Type B pancreatic cell (in vitro differentiated cells): ENCODE measurements at places on chromosomes 13 and 19. TPM values are rescaled to one million over a fixed set of nuclear protein-coding genes. Genes with fewer than 3 reads are reported as not detected.

Gene MBD3L3
- total RNA-seq, result not detected in 2 replicates

Gene IL12RB1
- not detected in 2 replicates for total RNA-seq

GRCh38 chr13:111511805-111512504 lies 191.5 kb downstream of the TEX29 start:
- H3K4me1 ChIP-seq, result no peaks in the 10 kb centered on the region
- no peaks in the 10 kb centered on the region for H3K36me3 ChIP-seq
- H3K27ac ChIP-seq, result no peak overlapping the region
- H3K4me3 ChIP-seq, result no peak overlapping the region
- no peak for DNase-seq
- H3K27me3 ChIP-seq, result peaks cover 44% of the 10 kb centered on the region

DNA sequence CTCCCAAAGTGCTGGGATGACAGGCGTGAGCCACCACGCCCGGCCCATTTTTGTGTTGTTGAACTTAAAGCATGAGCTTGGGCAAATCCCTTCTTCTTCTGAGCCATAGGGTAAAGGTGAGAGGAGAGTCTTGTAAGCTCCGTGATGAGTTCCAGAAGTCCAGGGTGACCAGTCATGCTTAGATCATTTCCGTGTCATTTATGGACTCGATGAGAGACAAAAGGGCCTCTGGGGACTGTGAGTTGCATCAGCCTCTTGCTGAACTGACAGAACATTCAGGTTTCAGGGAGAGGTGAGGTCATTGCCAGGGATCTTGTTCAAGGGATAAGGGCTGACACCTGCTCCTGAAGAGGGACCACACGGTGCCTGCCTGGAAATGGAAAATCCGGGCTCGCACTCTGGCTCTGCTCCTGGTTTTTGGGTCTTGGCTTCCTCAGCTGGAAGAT lies 53.6 kb downstream of the GADD45B start:
- no peak for DNase-seq
- H3K36me3 ChIP-seq, result peaks cover 4% of the 10 kb centered on the region
- no peak overlapping the region for H3K4me3 ChIP-seq
- peaks cover 5% of the 10 kb centered on the region for H3K4me1 ChIP-seq
- H3K27ac ChIP-seq, result peak overlapping the region; percentile 87

GRCh38 chr13:44876782-44877324 lies 112.4 kb downstream of the NUFIP1 start:
- no peaks in the 10 kb centered on the region for H3K27me3 ChIP-seq
- H3K27ac ChIP-seq, result no peak overlapping the region
- no peak overlapping the region for H3K4me3 ChIP-seq
- DNase-seq, result no peak
- peaks cover 31% of the 10 kb centered on the region for H3K4me1 ChIP-seq

GRCh38 chr19:49473868-49474541 lies at the start of gene FLT3LG:
FLT3LG (plus strand) TSS chr19:49474215; CDS start chr19:49474640, 425 bp downstream.
- peak within 1 kb of the TSS; percentile 47 for H3K4me3 ChIP-seq
- peaks cover 22% of the 10 kb centered on the region for H3K27me3 ChIP-seq
- H3K4me1 ChIP-seq, result peaks cover 9% of the 10 kb centered on the region
- H3K27ac ChIP-seq, result no peak within 1 kb of the TSS
- H3K36me3 ChIP-seq, result peaks cover 2% of the 10 kb centered on the region
- no peak for DNase-seq

- H3K27me3 ChIP-seq, result peaks cover 22% of the 10 kb centered on the region
- peaks cover 3% of the 10 kb centered on the region for H3K36me3 ChIP-seq
- H3K27ac ChIP-seq, result peak overlapping the region; percentile 51
- no peak for DNase-seq
- H3K4me1 ChIP-seq, result peaks cover 38% of the 10 kb centered on the region
- H3K4me3 ChIP-seq, result peak overlapping the region; percentile 86
Observed at GRCh38 chr13:95301968-95302393, 730 bp upstream of the ABCC4 start.

DNA sequence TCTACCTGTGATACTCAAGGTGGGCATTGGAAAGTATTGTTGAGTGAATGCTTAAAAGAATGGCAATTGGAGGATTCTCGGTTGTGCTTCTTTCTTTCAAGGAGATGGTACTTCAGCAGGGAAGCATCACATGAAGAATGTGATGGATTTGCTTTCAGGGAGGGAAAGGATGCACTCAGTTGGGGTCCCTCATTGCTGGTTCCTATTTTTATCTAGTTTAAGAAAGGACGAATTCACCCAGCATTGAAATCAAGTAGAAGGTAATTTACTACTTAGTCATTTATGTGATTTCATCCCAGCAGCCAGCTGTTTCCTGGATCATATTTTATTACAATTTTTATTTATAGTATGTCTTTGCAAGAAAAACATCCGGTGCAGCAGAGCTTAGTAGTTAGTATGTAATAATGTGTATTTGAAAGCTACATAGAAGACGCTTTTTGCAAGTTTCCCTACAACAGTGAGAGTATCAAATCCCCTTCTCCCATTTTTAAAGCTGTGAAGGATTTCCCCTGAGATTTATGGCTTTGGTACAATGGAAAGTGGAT lies 417.9 kb downstream of the GPC5 start:
- no peak overlapping the region for H3K4me3 ChIP-seq
- H3K4me1 ChIP-seq, result no peaks in the 10 kb centered on the region
- no peaks in the 10 kb centered on the region for H3K36me3 ChIP-seq
- no peak for DNase-seq
